GM12892 (cell line): ENCODE measurements at places on chromosomes 6 and 20.

DNA sequence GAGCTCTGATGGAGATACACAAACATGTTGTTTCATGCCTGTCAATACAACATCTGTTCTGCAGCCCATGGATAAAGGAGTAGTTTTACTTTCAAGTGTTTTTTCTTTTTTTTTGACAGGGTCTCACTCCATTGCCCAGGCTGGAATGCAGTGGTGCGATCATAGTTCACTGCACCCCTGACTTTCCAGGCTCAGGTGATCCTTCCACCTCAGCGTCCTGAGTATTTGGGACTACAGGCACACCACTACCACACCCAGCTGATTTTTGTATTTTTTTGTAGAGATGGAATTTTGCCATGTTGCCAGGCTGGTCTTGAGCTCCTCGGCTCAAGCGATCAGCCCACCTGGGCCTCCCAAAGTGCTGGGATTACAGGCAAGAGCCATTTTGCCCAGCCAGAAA lies 97.0 kb downstream of the SMAP1 start:
- no peak for DNase-seq

DNA sequence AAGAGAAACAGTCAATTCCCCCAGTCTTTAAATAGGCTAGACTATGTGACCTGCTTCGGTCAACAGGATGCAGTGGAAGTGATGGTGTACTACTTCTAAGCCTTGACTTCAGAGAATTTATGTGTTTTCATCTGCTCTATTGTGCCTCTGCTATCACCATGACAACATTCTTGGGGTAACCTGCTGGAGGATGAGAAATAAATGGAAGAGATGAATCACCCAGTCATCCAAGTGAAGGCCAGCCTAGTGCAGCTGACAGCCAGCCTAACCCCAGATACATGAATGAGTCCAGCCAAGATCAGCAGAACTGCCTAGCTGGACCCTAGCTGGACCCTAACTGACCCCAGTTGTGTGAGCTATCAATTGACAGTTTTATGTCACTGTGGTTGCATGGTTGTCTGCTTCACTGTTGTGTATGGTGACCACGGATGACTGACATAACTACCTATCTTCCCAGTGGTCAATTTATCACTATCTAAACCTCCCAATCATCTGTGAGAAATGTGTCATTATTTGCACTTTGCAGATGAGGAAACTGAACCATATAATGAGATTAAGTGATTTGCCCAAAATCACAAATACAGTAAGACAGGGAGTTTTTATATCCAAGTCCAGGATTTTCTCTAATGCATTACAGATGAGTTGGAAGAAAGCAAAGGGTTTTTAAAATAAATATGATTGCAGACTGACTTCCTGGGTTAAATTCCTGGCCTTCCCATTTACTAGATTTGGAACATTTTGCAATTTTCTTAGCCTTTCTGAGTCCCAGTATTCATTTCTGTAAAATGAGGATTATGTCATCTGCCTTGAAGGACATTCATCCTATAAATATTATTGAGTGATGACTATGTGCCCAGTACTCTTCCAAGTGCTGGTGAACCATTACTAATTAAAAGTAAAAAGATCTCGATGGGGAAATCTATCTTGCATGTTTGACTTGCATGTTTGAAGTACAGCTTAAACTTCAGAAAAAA lies 136.4 kb upstream of the PLCB4 start:
- no peak for DNase-seq

DNA sequence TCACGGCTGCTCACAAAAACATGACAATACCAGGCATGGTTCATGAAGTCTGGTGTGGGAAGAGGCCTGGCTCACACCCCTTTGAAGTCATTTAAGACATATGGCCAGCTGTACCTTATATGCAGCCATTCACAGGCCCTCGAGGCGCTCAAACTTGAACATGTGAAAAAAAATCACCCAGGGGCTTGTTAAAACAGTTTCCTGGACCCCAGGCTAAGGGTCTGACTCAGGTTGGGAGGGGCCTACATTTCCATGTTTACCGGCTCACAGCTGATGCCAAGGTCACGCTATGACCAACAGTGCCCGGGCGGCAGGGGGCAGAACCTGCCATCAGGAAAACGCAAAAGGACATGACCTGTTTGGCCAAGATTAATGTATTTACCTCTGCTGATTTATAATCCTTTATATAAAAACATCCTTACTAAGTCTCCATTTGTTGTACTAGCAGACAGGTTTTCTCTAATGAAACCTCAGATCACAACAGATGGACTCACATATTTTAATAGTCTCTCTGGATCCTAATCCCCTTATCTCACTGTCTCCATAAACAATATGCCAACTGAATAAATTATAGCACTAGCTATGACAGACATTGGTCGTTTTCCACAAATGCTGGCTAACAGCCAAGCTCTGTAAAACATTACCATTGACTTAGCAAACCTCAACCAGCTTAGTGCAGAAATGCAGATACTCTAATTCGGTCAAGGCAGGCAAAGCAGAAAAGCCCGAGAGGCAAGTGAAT lies 19.9 kb downstream of the EZR start:
- DNase-seq, result no peak

DNA sequence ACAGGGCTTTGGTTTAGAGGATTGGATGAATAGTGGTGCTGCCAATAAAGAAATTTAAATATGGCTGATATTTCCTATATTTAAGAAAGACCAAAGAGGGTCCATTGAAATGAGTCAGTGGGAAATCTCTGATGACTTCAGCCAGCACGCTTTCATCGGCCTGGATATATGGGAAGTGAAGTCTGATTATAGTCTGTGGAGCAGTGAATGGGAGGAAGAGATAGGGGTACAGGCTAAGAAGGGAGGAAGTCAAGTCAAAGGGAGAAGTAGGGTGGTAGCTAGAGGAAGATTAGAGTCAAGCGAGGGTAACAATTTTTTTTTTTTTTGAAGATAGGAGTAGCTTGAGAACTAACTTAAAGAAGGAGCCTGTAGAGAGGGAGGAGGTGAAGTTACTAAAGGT lies 22.7 kb downstream of the SLC16A10 start:
- DNase-seq, result no peak

GRCh38 chr20:16350465-16350864 lies 222.8 kb downstream of the KIF16B start:
- DNase-seq, result no peak

GRCh38 chr20:55953201-55953600 lies 52.1 kb downstream of the CBLN4 start:
- no peak for DNase-seq

DNA sequence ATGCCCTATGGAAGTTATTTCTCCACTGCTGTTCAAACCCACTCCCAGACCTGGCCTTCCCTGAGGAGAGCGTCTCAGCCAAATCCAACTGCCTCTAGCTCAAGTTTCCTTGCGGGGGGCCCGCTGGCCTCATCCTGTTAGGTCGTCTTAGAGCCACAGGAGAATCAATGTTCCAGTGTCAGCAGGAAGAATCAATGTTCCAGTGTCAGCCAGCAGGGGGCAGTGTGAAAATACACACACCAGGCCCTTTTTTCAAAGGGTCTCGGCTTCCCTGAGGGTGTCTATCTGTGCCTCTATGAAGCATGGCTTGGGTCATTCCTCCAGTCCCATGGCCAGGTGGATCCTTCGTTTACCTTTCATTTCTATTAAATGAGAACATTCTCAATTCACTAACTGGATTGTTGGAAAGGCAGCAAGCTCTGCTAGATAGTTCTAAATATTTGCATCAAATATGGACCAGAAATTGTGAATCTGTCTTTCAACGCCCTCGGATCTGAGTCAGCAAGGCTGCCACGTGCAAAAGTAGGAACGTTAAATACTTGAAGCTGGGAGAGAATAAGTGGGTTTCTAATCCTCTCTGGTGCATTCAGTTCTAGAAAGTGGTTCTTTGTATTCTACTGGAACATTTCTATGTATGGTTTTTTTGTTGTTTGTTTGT lies 19.2 kb downstream of the PRND start:
- DNase-seq, result no peak

DNA sequence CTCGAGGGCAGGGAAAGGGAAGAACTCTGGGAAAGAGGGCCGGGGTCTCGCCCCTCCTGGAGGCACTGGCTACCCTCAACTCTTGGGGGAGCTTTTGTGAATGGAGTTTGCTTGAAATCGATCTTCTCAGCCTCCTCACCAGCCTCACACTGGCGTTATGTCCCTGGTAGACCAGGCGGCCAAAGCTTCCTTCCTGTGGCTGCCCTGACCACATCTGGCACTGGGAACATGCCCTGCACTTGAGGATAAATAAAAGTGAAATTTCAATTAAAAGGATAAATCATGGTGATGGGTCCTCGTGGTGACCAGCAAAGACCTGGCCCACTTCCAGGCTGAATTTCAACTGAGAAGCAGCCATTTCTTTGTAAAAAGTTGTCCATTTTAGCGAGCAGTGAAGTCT lies 234.7 kb downstream of the TAF4 start:
- no peak for DNase-seq

GRCh38 chr6:27130668-27131428 lies 116.7 kb upstream of the PRSS16 start:
- DNase-seq, result no peak

DNA sequence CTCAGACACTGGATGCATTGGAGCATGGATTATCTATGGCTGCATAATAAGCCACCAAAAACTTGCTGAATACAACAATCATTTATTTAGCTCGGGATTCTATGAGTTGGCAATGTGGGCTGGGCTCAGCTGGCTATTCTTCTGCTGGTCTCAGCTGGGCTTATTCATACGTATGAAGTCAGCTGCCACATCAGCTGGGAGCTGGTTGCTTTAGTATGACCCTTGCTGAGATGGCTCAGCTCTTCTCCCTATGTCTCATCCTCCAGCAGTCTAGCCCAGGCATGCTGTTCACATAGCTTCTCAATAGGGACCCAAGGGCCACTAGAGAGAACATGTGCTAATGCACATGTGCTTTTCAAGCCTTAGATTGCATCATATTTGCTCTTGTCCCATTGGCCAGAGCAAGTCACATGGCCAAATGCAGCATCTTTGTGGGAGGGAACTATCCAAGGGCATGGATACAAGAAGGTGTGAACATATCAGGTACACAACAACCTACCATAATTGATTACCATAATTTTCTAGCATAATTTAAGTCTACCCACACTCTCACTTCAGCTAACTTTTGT lies 444.6 kb downstream of the KIF16B start:
- DNase-seq, result no peak

- DNase-seq, result no peak
Measured at GRCh38 chr6:83466328-83466727, 35.5 kb upstream of the ME1 start.

DNA sequence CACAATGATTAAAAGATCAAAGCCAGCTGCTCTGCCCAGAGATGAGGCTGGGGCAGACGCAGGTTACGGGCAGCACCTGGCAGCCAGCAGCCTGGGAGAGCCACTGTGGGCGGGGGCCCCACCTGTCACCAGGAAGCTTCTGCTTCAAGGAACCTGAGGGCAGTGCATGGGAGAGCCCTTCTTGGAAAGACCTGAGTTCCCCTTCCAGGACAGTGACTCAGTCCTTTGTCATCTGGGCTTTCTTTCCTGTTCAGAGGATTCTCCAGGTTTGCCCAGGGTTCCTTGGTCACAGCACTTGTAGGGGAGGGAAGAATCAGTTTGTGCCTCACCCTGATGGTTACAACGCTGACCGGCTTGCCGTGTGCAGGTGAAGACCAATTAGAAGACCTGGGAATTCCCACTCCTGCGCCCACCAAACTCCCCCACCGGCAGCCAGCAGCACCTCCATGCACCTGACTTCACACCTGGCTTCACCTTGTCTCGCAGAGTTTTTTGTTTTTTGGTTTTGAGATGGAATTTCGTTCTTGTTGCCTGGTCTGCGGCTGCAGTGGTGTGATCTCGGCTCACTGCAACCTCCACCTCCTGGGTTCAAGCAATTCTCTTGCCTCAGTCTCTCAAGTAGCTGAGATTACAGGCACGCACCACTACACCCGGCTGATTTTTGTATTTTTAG lies 2.0 kb downstream of the ZBP1 start:
- no peak for DNase-seq

GRCh38 chr20:58659841-58660240 lies 8.8 kb downstream of the STX16 start:
- no peak for DNase-seq

DNA sequence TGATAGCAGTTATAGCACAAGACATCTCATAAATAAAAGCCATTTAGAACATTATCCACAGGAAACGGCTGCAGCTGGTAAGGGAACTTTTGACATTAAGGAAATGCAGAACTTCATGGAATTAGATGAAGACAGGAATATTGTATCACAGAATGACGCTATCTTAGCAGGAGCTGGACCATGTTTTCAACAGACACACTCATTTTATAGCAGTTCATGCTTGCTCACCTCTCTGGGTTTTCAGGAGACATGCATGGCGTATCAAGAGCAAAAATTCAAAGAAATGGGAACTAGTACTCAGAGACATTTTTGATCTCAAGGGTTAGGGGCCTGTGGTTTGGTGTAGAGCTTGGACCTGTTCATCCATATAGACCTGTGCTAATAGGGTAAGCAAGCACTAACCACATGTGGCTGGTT lies 125.0 kb downstream of the FYN start:
- no peak for DNase-seq

GRCh38 chr6:27726619-27727023 lies 185.6 kb downstream of the OR2B2 start:
- no peak for DNase-seq
